ENCODE measurements at places on chromosomes 13 and 19.
A peak's percentile ranks its signal among the peaks of the same experiment; 100 is the strongest.

- no peak for DNase-seq
Measured at GRCh38 chr19:1408300-1409203, 1.2 kb downstream of the DAZAP1 start.

DNA sequence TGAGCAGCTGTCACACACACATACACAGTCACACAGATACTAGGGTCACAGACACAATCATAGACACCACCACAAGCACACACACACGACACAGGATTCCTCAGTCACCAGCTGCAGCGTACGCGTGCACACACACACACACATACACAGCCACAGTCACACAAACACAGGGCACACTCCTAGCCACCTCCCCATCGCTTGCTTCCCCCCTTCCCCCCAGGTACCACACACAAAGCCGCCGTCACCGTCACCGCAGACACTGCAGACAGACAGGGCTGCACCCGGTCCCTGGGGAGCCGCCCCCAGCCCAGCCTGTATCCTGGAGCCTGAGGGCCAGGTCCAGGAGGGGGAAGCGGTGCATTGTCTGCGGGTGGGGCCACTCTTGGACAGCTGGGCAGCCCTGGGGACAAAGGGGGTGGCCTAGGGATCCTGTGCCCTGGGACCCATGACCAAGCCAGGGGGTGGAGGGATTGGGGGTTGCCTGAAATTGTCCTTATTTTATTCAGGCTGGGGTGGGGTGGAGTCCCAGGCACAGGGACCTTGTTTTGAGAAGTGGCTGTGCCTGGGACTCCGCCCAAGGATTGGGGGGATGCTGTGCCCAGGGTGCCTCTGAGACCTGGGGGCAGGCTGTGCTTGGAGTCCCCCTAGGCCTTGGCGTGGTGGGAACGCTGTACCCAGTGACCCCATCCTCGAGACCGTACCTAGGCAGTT lies 957 bp downstream of the NUMBL start:
- DNase-seq: no peak

DNA sequence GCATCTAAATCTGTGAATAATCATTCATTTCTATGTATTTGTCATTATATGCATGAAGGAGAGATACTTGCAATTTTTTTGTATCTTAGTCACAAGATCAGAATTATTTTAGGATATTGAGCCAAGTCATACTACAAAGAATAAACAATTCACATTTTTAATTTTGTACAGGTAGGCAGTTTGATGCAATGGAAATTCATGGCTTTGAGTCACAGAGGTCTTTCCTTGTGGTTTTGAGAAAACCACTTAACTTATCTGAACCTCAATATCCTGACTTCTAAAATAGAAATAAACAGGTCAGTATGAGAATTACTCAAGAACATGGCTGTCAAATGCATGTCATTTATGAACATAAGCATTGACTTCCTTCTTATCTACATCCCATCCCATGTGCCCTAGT lies 221.4 kb upstream of the SLC10A2 start:
- no peak for DNase-seq

DNA sequence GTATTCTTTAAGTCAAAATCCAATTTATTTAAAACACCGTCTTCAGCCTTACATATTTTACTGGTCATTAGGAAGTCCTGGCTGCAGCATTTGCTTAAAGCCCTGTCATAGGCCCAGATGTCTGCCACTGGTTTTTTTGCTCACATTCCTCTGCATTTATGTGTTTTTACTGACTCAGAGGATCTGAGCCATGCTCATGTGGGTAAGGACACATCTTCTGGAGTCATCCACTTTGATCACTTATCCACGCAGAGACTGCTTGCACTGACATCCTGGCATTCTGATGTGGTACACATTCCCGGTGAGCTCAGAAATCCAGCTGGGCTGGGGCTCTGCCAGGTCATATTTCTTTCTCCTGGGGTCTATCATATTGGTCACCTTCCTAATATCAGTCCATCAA lies 531.7 kb upstream of the ARGLU1 start:
- DNase-seq: no peak

- no peak for DNase-seq
Measured at GRCh38 chr19:7817801-7818200, 12.2 kb upstream of the EVI5L start.

DNA sequence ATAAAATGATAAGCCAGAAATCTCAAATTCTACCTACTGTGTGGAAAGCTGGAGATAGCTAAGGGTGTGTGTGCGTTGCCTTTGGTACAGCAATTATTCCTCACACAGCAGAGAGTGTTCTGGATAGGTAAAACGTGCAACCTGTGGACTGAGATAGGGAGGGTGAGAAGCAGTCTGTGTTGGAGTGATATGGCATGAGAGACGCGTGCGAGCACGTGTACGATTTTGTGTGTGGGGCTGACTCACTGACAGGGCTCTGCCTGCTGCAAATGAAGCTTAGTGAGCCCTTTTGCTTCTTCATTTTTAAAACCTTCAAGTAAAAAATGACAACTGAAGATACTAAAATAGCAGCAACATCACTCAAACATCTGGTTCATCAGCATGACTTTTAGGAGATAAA lies 35.7 kb upstream of the SLC10A2 start:
- no peak for DNase-seq

DNA sequence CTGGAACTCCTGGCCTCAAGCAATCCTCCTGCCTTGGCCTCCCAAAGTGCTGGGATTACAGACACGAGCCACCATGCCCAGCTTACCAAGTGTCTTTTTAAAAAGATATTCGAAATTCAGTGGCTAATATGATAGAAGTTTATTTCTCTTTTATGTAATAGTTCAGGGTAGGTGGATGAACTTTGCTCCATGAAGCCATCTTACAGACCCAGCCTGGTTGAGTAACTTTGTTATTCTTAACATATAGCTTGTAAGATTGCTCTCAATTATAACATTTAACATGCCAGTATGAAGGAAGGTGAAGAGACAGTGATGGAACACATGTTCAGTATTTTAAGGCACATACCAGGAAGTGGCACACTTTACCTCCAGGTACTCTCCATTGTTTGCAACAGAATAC lies 42.4 kb downstream of the ZIC2 start:
- no peak for DNase-seq

GRCh38 chr19:34409189-34410164 lies 5.3 kb downstream of the PDCD2L start:
- DNase-seq: no peak

DNA sequence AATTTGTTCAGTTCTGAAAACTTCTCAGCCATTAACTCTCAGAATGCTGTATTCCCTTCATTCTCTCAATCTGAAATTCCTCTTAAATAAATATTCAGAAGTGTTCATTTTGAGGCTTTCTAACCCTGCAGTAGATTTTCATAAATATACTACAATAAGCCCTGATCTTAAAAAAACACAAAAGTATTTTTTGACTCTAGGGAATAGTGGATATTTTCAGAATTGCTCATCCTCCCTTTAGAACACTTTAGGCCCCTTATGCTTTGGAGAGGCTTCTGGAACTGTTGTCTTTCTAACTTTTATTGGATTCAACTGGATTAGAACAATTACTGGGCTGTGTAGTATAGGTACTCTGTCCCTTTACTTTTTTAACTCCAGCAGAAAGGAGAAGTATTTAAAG lies 1662.6 kb upstream of the MIR17HG start:
- no peak for DNase-seq

GRCh38 chr19:48499316-48500090 lies 12.1 kb downstream of the LMTK3 start:
- DNase-seq: no peak

DNA sequence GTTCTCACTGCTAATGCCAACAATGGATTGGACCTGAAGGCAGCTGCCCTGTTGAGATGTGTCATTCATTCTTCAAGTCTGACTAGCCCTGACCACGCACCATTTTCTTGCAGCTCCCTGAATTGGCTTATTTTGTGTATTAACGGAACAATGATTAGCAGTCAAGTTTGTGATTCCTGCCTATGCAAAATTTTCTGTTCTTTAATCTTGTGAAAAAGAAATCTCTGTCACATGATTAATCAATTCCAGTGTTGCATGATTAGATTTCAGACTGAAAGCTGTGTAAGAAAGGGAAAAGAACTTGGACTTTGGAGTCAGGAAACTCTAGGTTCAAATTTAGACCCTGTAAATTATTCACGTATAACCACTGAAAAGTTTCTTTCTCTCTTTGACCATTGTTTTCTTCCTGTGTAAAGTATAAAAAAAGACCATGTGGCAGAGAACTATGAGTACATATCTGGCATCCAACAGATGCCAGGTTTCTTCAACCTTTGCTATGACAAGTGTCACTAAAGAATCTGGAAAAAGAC lies 64.5 kb upstream of the SLC10A2 start:
- DNase-seq: no peak

DNA sequence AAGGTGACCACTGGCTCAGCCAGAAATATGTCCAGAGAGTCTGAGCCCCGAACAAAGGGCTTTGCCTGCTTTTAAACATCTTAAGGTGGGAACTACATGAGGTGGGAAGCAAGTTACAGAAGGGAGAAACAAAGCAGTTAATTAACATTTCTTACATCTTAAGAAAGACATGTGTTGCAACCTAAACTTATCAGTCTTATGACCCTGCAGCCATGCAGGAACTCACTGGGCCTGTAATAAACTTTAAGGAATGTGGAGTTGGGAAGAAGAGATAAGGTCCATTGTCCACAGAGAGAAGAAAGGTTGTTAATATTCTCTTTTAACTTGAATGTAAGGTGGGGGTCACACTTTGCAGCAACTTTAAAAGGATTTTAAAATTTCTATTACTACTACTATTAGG lies 46.8 kb upstream of the CYP2A7 start:
- DNase-seq: no peak

- peak; percentile 50 for DNase-seq
Measured at GRCh38 chr19:43555185-43555770, 20.0 kb downstream of the XRCC1 start.

DNA sequence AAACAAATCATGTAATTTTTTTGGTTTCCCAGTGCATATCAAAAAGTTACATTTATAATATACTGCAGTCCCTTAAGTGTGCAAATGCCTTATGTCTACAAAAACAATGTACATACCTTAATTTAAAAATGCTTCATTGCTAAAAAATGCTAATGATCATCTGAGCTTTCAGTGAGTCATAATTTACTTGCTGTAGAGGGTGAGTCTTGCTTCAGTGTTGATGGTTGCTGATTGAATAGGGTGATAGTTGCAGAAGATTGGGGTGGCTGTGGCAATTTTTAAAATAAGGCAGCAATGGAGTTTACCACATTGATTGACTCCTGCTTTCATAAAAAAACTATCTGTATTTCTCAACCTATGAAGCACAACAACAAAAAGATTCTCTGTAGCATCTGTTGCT lies 613.9 kb downstream of the TBC1D4 start:
- no peak for DNase-seq

- no peak for DNase-seq
Measured at GRCh38 chr13:80337288-80338081, 3.4 kb downstream of the SPRY2 start.

DNA sequence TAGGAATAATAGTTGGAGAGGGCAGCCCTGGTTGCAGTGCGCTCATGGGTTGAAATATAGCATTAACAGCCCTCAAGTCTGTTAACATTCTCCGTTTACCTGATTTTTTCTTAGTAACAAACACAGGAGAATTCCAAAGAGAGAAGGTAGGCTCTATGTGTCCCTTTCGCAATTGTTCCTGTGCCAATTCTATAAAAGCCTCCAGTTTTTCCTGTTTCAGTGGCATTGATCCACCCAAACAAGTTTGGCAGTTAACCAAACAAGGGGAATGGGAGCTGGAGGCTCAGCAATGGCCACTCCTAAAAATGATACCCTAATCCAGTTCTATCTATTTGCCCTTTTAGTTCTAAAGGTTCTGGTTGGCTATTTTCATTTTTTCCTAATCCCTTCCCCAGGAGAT lies 151.6 kb downstream of the ZNF486 start:
- DNase-seq: no peak

DNA sequence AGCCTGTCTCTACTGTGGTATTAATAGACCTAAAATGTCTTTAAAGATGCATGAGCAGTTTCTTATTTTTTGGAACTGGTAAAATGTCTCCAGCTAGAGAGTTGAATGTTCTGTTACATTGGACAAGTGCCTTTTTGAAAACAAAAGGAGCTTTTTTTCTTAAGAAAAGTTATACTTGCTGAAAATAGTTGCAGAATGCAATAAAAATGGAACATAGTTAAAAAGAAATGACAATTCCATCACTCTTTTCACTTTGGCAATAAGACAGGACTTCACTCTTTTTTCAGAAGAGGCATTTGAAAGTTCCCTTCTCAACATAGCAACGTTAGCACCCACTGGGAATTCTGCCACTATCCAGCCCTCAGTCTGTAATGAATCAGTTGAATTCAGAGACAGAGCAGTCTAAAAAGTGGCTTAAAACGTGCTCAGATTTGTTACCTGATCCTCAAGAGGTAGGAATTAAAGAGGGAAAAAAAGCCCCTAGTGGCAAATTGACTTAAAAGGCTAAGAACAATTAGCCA lies 10.1 kb downstream of the RGCC start:
- no peak for DNase-seq

GRCh38 chr13:39350461-39350881 lies 252.5 kb downstream of the LHFPL6 start:
- DNase-seq: peak; percentile 46

DNA sequence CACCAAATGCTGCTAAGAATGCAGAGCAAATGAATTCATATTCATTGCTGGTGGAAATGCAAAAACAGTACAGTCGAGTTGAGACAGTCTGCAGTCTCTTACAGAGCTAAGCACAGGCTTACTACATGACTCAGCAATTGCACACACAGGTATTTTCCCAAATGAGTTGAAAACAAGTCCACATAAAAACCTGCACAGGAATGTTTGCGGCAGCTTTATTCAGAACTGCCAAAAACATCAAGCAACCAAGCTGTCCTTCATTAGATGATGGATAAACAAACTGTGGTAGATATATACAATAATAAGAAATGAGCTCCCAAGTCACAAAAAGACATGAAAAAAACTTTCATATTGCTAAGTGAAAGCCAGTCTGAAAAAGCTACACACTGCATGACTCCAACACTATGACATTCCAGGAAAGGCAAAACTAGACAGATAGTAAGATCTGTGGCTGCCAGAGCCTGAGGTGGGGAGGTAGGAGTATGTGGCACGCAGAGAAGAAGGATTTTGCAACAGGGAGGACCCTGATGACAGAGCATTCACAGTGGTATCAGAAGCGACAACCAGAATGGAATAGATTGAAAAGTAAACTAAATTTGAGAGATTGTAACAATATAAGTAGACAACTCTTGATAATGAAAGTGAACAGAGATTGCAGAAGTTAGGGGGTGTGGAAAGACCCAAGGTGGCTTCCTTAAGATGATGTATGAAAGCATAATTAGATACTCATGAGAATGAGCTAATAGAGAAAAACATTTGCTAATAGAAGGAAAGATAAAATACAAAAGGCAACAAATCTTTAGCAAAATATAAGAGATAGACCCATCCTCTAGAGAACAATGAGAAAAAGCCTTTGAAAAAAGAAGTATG lies 52.7 kb downstream of the TSC22D1 start:
- DNase-seq: no peak

All from cerebellar nuclear complex (tissue), 1 donor.